ENCODE measurements at places on chromosomes 1 and 21.

GRCh38 chr1:83883979-83884378 is 115.0 kb downstream of the TTLL7 start:
- no peak for DNase-seq

DNA sequence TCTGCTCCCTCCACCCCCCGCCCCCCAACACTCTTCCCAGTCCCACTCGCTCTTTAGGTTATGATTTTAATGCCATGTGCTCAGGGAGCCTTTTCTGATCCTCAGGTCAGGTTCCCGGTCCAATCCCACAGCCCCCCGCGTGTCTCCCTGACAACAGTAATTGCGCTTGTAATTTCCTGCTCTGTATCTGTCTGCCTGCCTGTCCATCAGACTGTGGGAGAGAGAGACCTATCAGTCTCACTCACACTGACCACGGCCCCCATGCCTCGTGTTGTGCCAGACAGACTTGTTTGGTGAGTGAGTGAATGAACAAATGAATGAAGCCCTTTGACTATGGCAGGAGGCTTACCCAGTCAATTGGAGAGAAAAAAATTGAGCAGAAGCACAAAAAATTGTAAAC is 50.8 kb upstream of the ECE1 start:
- no peak for DNase-seq

DNA sequence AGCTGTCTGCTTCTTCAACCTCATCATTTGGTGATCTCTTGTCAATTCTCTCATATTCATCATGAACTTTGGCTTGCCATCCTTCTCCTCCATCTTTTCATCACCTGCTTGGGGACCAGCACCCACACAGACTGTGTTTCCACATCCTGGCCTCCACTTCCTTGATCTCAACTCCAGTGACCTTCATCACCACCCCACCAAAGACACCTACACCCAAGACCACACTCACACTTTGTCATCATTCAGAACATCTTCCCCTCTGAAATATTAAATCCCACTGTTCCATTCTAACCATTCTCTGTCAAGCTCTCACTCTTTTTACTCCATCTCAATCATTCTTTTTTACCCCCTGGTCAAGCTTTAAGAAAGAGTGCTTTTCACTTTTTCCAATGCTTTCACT is 115.5 kb upstream of the VAV3 start:
- no peak for DNase-seq

- no peak for DNase-seq
These were observed 161.2 kb downstream of the HMCN1 start for GRCh38 chr1:185895208-185895900.

DNA sequence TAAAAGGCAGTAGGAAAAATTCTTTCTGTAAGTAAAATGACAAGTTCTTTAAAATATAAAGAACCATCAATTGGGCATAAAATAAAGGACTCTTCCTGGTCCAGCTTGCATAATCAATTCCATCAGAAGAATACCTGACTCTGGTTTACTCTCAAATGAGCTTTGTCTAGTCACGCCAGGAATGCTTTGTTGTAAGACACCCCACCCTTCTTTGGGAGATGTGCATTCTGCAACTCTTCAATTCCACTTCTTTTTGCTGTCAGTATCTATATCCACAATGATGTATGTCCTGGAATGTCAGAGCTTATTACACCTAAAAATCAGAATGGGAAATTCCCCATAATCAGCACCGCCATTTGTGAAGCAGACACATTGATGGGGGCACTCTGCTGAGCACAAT is 76.1 kb downstream of the PTPN14 start:
- DNase-seq, result no peak

- DNase-seq, result no peak
These were observed 11.7 kb upstream of the TRIM63 start for GRCh38 chr1:26079178-26079563.

DNA sequence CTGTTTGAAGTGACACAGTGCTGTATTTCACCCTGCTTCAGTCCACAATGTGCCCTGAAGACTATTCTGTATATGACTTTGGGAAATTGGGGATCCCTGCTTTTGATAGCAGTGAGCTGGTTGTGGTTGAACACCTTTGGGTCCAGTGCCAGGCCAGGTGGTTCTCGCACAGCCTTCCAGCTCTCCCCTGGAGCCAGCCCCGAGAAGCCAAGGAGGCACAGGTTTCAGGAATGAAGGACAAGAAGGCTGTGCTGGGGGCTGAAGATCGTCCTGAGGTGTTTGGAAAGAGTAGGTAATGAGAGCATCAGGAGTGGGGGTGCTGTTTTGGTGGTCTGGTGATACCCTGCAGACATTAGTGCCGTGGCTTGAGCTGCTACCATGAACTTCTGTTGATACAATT is 131.4 kb upstream of the COL6A1 start:
- no peak for DNase-seq

- DNase-seq, result no peak
These were observed 55.3 kb downstream of the PBX1 start for GRCh38 chr1:164614316-164614715.

- DNase-seq, result no peak
These were observed 214.1 kb downstream of the AJAP1 start for GRCh38 chr1:4868521-4868920.

DNA sequence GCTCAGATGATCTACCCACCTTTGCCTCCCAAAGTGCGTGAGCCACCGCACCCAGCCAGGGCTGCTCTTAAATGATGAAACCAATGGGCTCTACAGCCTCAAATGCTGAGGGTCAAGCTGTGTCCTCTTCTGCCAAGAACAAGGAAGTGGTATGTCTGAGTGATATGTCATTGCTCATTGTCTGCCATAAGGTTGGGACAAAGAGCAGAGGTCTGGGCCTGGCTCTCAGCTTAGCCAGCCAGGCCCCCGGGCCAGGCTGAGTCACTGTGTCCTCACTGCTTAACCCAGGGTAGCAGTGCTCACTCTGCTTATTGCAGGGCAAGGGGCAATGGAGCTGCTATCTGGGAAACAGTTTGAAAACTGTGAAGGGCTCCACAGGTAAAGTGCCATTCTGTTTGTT is 8.3 kb upstream of the ETS2 start:
- no peak for DNase-seq

- no peak for DNase-seq
These were observed 19.6 kb downstream of the EDARADD start for GRCh38 chr1:236413688-236414087.

- no peak for DNase-seq
These were observed 2.5 kb upstream of the ST3GAL3 start for GRCh38 chr1:43704838-43705237.

GRCh38 chr1:245797592-245798348 is 643.0 kb downstream of the KIF26B start:
- no peak for DNase-seq

GRCh38 chr1:2314803-2315673 is 76.3 kb downstream of the MORN1 start:
- peak; percentile 49 for DNase-seq

- DNase-seq, result no peak
These were observed 181.0 kb downstream of the SPATA17 start for GRCh38 chr1:217812175-217812574.
